ENCODE measurements at places on chromosomes 3 and 15.

DNA sequence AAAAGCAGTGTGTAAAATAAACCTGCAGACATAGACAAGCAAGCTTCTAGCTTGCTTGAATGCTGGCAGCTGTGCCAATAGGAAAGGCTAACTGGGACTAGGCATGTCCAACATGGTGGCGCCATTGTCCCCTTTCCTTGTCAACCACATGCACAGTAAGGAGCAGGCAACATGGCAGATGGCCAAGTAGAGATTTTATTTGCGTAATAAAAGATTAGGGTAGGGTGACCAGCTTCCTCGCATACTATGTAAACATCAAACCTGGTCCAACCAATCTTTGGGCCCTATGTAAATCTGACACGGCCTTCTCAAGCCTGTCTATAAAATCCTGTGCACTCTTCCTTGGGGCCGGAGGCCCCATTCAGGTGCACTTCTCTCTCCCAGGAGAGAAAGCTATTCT is 575.4 kb upstream of the GOLIM4 start:
- no peak for DNase-seq

DNA sequence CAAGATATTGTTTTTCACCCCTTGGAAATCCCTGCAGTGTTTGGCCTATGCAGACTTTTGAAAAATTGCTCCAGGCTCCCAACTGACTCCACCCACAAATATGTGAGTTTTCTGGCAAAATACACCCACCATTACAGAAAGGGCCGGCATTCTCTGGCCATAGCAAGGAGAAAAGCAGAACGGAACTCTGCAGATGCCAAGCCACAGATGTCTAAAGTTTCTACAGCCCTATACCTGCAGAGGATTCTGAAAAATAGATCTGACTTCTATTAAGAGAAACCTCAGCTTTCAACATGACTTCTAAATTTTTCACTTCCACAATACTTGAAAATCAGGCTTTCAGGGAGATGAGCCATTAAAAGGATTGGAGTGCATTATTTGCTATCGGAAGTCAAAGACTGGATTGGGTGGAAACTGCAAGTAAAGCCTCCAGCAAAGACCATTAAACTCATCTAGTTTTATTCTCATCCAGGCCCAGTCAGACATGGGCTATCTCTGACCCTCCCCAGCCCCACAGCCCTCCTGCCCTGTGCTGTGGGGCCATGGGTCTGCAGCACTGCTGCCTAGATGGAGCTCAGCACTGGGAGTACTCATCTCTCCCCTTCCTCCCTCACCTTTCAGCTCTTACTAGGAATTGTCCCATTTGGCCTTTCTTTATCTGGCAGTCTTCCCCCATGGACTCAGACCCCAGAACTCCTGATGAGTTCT is 243.1 kb upstream of the GOLGA6L4 start:
- DNase-seq: no peak

- no peak for DNase-seq
Measured at GRCh38 chr3:72127844-72128243, 342.9 kb upstream of the PROK2 start.

GRCh38 chr3:110099711-110100110 is 762.4 kb upstream of the DPPA4 start:
- DNase-seq: no peak

DNA sequence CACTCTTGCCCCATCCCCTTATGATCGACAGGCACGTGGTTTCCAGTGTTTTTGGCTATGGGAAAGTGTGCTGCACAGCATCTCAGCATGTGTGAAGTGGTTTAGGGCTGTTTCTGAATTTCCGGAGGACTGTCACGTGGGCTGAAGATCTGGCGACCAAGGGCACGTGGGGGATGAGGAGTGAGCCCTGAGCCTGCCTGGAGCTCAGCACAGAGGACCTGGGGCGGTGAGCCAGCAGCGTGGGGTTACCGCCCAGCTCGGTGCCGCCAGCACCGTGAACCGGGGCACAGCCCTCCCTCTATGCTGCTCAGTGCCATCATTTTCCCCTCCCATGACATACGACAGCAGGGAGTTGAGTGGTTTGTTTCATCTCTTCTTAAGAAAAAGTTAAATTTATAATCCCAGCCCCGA is 150.2 kb downstream of the DNAJB8 start:
- peak; percentile 40 for DNase-seq

DNA sequence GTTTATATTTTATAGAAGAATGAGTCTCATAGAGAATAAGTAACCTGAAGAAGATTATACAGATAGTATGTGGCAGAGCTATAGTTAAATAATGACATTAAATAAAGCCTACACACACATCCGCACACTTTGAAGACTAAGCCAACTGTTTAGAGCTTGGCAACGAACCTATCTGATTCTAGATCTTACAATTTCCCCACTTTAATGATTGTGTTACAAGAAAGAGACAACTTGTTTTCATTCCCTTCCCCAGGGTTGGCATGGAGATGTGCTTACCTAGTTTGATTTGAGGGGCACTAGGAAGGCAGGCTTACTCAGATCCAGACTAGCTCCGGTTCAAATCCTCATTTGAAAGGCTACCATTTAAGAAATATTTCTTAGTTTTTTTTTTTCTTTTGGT is 61.9 kb upstream of the CBLB start:
- DNase-seq: no peak

DNA sequence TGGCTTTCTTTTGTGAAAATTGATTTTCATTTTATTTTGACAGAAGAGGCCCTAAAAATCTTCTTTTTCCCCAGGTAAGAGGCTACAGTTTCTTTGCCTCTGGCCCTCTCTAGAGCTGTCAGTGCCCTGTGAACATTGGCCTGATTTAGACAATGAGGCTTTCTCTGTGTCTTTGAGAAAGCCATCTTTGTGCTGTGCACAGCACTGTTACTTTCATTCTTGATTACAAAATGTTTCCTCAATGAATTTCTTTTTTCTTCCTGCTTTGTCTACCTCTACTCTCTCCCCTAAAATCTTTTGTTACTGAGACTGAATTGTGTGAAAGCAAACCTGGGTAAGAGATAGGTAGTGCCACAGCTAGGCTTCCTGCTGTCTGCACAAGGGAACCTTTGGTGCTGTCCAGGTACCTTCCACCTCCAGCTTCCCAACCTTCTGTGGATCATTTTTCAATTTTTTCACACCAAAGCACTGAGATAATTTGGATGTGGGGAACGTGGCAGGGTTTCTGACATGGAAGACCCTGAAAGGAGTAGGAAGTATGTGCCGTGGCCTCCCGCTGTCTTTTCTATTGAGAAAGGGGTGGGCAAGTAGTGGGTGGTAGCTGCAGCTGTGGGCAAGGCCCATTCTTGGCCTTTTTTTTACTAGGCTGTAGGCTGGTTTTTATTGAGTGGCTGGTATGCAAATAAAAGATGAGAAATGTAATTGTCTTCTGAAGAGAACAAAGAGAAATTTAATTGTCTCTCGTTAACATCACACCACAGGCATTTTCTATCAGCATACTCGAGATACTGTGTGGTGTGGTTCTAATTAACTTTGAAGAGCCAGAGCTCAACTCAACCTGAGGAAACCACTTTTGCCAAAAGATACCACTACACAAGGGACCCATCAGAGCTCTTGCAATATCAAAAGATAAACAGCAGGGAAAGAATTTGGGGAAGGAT is 21.0 kb downstream of the RAB8B start:
- no peak for DNase-seq

DNA sequence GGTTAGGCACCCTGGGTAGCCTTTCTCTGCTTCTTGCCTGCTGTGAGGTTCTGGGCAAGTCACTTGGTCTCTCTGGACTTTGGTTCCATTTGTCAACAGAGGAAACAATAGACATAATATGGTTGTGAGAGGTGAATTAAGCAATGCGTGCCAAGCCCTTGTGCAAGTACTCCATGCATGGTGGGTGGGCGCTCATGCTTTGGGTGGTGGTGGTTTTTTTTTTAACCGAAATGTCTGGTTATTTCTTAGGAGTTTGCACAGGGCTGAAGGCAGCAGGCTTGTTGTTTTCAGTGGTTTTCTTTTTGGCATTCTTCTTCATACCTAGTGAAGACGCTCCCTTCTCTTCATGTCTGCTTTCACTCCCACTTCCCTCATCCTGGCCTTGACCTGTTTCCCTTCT is 84.2 kb upstream of the LRTM1 start:
- no peak for DNase-seq

- DNase-seq: no peak
Measured at GRCh38 chr3:188869628-188870027, 302.1 kb upstream of the TPRG1 start.

- no peak for DNase-seq
Measured at GRCh38 chr3:144294659-144295538, 323.3 kb downstream of the DIPK2A start.

DNA sequence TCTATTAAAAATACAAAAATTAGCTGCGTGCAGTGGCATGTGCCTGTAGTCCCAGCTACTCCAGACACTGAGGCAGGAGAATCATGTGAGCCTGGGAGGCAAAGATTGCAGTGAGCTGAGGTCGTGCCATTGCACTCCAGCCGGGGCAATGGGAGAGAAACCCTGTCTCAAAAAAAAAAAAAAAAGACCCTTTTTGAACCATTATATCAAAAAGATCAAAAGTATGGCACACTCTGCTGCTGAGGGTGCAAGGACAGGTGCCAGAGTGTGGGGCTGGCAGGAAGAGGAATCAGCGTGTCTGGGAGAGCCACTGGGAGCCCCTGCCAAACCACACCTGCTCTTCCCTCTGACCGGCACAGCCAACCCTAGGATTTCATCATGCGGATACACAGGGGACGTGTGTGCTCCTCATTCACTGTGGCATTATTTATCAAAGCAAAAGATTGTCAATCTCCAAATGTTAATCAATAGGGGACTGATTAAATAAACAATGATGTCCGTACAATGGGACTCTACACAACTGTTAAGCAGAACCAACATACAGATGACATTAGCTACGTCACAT is 147.3 kb upstream of the TLE3 start:
- DNase-seq: no peak

DNA sequence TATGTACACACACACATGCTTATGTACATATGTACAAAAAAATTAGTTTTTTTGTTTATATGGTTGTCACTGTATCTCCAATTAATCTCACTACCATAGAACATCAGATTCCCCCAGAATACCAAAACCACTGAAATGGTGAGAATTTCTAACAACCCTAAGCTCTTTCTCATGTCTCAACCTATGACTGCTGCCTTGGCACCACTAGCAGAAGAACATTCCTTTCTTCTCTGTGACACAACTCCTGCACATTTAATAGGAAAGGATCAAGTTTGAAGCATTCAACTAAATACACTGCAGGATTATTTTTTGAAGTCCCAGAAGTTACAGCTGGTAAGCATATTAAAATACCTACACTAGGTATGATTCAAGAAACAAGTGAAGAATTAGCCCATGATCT is 109.6 kb downstream of the FAM174B start:
- DNase-seq: no peak

- no peak for DNase-seq
Measured at GRCh38 chr3:85148036-85148435, 189.2 kb downstream of the CADM2 start.

All from left cardiac atrium (tissue), 4 donors.